ENCODE measurements at places on chromosomes 1 and 21. TPM values are rescaled to one million over a fixed set of nuclear protein-coding genes. Genes with fewer than 3 reads are reported as not detected.

- no peak overlapping the region for H3K27ac ChIP-seq
- no peak for DNase-seq
- no peaks in the 10 kb centered on the region for H3K27me3 ChIP-seq
- H3K4me1 ChIP-seq = no peaks in the 10 kb centered on the region
- H3K4me3 ChIP-seq = no peak overlapping the region
- no peaks in the 10 kb centered on the region for H3K36me3 ChIP-seq
These were observed 335.2 kb upstream of the BEND5 start for GRCh38 chr1:49111931-49112330.

DNA sequence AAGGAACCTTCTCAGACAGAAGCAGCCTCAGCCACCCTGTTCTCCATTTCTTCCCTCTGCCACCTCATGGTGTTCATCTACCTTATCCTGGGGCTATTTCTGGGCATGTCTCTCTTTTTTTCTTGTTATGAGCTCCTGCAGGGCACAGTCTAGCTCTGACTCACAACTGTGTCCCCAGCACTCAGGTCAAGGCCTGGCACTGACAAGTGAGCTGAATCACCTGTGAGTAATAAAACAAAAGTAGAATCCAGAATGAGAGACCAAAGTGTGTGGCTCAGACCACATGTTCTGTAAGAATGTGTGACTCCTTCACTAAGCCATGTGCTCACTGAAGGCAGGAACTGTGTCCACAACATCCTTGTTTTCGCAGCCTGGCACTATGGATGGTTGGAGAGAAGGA, 23.2 kb downstream of the C1orf94 start:
- no peak overlapping the region for H3K4me3 ChIP-seq
- no peaks in the 10 kb centered on the region for H3K4me1 ChIP-seq
- no peaks in the 10 kb centered on the region for H3K27me3 ChIP-seq
- H3K27ac ChIP-seq = no peak overlapping the region
- no peaks in the 10 kb centered on the region for H3K36me3 ChIP-seq

- no peaks in the 10 kb centered on the region for H3K36me3 ChIP-seq
- H3K4me3 ChIP-seq = no peak overlapping the region
- H3K4me1 ChIP-seq = no peaks in the 10 kb centered on the region
- H3K27me3 ChIP-seq = no peaks in the 10 kb centered on the region
- H3K27ac ChIP-seq = no peak overlapping the region
- no peak for DNase-seq
These were observed 79.5 kb upstream of the SLC45A1 start for GRCh38 chr1:8238141-8239038.

DNA sequence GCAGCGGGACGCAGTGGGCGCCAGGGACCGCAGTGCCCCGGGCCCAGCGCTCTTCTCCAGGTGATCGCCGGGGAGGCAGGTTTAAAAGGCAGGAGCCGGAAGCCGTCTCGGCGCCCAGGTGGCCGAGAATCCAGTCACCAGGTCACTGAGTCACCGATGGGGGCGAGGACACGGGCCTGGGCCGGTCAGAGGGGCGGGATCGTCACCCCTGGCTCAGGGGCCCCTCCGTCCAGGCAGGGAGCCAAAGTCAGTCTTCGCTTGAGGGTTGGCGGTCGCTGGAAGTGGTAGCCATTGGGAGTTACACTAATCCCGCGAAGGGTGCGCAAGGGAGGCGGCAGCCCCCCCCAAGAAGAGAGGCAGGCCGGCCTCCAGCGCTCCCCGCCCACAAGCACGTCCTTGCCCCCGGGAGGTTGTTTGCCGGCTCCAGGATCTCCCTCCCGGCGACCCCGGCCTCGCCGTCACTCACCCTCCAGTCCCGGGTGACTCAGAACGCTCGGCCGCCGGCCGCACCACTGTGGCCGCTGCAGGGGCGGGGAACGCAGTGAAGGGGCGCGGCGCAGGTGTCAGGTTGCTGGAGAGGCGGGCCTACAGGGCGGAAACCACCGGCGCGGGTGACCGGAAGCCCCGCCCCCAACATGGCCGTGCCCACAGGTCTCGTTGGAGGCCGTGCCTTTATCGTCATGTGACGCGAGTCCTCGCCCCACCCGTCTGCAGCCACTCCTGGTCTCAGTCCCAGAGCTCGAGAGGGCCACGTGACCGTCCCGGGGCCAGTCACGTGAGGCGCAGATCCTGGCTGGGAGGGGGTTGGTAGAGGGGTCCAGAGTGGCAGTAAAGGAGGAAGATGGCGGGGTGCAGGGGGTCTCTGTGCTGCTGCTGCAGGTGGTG, at the start of the genes CLCN6 and MTHFR:
Gene CLCN6, plus strand, starts transcription at position 770 of the 885 bp plus-strand sequence. Its CDS starts 72 bp downstream, at position 842.
Gene MTHFR, minus strand, starts transcription at position 543 of the 885 bp plus-strand sequence. CDS start 2,848 bp downstream, outside the sequence.
- no peaks in the 10 kb centered on the region for H3K27me3 ChIP-seq
- peak within 1 kb of the TSS; percentile 72 for H3K4me3 ChIP-seq
- peaks cover 9% of the 10 kb centered on the region for H3K36me3 ChIP-seq

DNA sequence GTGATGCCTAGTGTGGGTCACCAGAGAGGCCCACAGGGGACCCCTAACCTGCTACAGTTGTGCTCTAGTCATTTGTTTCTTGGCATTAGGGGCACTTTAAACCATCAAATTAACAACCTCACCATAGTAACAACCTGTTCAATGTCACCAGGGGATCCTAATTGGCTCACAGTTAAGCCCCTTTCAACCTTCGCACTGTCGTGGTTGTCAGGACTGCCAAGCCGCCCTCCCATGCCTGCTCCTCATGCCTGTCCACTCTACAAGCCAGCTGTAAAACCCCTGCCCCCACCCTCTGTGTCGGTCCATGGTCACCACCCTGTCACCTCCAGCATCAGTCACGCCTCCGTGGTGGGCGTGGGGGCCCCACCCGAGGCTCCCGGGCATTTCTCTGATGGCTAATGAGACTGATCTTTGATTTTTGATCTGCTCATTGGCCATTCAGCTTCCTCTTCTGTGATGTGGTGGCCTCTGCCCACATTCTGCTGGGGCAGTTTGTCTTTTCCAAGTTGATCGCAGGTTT, 96.6 kb downstream of the WDR4 start:
- no peak overlapping the region for H3K27ac ChIP-seq
- no peaks in the 10 kb centered on the region for H3K36me3 ChIP-seq
- peaks cover 16% of the 10 kb centered on the region for H3K27me3 ChIP-seq

CFAP74 gene
- total RNA-seq = 7.3 TPM

All from lung (tissue), 17 donors.